ENCODE measurements at places on chromosomes 2 and 18.

DNA sequence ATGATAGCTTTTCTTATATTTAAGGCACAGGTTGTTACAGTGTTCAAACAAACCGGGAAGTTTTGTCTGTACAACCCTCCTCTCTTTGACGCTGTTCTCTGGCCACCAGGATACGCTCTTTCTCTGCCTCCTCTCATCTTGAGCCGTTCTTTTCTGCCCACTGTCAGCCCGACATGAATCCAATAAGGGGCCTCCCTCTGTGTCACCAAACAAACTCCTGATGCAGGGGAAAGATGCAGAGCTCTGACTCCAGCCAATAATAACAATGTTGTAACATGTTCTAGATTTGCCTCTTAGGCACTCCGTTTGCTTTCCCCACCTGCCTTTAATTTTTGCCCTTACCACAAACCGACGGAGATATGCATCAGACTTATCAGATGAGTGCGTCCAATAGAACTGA, 449.3 kb downstream of the SLC4A3 start:
- no peak for DNase-seq

GRCh38 chr2:161173541-161174194, 13.4 kb downstream of the TANK start:
- no peak for DNase-seq

- DNase-seq, result no peak
Observed at GRCh38 chr2:136653861-136654260, 111.5 kb upstream of the THSD7B start.

DNA sequence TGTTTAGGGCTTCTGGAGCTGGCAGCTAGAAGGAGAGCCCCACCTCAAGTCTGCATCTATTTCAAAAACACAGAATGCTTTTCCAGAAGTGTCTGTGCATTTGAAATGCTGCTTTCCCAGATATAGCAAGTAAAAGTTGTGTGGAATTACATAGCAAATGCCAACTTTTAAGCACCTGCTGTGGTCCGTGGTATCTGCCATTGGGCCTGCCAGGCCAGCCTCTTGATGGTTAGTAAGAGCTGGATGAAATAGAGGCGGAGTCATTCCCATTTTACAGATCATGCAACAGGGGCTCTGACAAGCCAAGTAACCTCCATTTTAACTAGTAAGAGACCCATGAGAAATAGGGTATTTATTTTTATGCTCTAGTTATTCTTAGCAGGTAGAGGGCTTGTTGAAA, 61.6 kb downstream of the MGAT5 start:
- no peak for DNase-seq

DNA sequence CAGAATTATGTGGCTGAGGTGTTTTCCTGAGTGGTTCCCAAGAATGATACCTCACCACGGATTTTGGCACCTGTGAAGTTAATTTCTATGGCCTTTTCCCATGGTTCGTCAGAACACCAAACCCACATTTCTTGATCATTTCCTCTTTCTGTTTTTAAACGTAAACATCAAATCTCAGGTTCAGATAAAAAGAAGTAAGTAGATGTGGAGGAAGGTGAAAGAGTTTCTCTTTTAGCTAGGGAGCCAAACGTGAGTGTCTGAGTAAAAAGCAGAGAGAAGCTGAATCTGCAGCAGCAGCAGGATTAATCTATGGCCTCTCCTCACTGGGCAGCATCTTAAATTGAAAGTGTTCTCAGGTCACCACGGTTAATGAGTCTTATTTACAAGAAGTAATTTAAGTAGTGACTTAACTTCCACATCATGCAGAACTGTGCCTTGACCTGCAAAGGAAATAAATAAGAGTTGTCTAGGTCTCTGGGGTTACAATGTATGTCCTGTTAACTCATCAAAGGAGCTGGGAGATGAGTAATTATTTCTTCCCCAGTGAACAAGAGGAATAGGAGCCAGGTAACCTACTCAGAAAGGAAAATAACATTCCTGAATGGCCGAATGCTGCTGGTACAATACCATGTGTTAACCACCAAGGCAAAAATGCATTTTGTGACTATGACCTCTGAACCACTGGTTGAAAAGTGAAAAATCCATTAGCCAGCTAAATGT, 139.6 kb upstream of the NETO1 start:
- DNase-seq, result no peak

DNA sequence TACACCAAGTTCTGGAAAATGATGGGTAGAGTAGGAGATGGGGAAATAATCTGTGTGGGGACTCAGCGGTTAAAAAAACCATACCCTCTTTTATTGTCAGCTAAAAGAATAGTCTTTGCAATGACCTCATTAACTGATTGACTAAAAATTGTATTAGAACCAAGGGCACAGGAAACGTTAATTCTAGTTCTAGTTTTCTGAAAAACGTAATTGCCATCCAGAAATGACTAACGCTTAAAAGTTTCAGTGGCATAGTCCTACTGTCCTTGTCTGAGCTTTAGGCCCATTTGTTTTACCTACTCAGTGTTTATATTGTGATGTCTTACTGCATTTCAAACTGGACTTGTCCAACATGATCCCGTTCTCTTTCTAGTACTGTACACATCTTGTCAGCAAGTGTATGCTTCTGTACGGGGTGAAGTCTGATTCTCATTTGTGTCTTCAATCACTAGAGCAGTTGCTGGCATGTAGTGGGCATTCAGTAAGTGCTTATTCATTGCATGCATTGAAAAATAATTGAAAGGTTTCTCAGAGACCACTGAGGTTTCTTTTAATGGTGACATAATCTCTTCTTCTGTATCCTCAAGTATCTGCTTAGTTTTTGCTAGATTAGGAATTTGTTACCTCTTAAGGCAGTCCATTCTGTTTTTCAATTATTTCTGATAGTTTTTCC, 81.5 kb downstream of the ZNF407 start:
- DNase-seq, result no peak

- DNase-seq, result peak; percentile 68
Observed at GRCh38 chr18:76374330-76375281, 120.4 kb downstream of the ZNF516 start.

GRCh38 chr2:135050132-135050531, 2.0 kb upstream of the RAB3GAP1 start:
- DNase-seq, result no peak

- DNase-seq, result peak; percentile 17
Observed at GRCh38 chr2:136424112-136424511, 306.2 kb upstream of the CXCR4 start.

DNA sequence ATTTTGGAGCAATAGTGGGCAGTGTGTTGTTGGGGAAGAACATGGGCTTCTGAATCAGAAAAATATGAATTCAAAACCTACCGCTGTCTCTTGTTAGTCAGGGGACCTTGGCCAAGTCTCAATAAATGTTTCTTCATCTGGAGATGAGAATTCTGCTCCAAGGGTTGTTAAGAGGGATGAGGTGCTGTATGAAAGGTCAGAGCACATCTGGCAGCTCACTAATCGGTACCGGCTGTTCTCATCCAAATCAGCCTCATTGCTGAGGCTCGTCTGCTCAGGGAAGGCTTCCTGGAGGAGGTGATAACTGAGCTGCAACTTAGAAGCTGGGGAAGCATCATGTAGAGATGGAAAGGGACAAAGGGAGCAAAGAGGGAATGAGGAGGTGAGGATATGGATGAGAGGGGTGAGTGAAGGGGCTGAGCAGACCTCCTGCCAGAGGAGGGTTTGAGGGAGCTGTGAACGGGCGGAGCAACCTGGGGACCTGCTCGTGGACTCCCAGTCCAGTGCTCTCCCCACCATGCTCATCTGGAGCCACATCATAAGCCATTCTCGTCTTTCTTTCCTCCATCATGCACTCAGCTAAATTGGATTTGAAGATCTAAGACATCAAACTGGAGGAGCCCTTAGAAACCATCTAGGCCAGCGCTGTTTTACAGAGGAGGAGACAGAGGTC, 47.4 kb downstream of the GREB1 start:
- no peak for DNase-seq

GRCh38 chr18:35549564-35549963, 32.0 kb upstream of the GALNT1 start:
- no peak for DNase-seq

DNA sequence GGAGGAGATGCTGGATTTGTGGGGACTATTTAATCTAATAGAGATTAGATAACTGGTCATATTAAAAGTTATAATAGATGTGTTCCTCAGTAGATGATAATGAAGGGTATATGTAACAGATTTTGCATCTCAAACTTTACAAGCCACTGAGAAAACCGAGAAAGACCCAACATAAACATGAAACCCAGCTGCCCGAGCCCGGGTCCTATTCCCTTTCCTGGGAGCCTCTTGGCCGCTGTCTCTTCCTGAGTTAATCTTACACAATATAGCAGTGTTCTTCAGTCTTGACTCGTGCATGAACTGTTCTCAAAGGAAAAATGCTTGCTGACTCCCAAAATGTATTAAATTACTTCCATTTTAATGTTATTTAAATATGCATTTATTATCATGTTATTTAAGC, 94.5 kb downstream of the COPS8 start:
- DNase-seq, result no peak

DNA sequence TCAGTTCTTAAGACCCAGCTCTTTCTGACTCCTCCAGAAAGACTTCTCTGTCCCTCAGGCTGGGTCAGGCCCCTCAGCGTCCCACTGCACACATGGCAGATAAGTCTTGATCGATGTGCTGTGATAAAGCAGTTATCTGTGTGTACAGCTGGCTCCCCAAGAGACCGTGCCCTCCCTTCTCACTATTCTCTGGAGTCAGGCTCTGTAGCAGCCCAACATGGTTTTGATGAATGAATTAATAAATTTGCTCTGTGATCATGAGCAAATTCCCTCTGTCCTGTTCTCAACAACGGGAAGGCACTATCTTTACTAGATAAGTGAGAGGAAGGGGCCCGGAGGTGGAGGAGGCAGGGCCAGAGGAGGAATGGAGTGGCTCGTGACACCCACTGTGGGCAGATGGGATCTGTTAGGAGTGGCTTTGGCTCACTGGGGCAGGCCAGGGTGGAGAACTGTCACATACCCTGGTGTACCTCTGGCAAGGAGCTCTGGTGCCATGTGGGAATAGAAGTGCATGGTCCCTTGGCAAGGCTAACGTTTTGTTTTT, 48.3 kb downstream of the ZFP36L2 start:
- DNase-seq, result no peak

GRCh38 chr2:10650761-10651160, 39.0 kb downstream of the NOL10 start:
- DNase-seq, result no peak

GRCh38 chr2:212147921-212148513, 390.6 kb downstream of the ERBB4 start:
- DNase-seq, result no peak

DNA sequence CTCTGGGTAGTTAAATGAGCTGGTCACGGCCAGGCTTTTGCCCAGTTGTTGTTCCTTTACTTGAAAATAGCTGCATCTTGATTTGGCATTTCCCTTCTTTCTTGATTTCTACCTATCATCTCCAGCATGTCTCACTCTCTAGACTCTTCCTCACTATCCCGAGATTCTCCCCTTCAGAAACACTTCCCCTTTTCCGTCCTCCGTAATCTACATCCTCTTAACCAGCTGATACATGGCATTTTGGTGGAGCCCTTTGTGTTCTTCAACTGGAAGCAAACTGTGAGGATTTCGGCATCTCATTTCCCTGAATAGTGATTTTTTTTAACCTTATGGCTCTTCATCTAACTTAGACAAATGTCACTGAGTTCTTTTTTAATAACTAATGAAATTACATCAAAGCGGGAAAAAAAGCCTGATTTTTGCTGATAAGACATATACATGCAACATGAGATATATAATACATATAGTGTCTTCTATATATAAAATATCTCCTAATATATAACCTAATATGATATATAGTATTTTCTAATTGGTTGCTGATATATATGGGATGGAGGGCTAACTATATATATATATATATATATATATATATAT, 220.2 kb upstream of the RASGRP3 start:
- DNase-seq, result no peak

- no peak for DNase-seq
Observed at GRCh38 chr2:222796413-222797103, 64.3 kb upstream of the ACSL3 start.

- no peak for DNase-seq
Observed at GRCh38 chr2:102016399-102016955, 24.7 kb downstream of the IL1R2 start.

- DNase-seq, result no peak
Observed at GRCh38 chr2:38533180-38533579, 69.5 kb downstream of the HNRNPLL start.

- no peak for DNase-seq
Observed at GRCh38 chr2:109430329-109430636, 183.5 kb downstream of the SEPTIN10 start.

DNA sequence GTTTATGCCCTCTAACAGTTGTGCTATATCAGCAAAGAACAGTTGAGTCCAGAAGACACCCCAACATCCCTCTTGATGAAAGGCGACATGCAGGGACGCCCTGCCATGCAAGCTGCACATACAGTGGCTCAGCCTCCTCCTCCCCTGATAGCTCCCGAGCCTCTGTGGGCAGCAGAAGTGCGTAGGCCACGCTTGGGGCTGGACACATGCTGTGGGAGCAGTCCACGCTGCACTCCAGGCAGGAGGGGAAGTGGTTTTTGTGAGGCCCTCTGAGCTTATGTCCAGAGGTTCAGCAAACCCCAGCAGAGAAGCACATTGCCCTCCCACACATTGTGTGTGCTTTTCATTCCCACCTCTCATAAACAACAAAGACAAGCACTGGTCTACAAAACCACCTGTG, 162.1 kb downstream of the SEPTIN10 start:
- no peak for DNase-seq

DNA sequence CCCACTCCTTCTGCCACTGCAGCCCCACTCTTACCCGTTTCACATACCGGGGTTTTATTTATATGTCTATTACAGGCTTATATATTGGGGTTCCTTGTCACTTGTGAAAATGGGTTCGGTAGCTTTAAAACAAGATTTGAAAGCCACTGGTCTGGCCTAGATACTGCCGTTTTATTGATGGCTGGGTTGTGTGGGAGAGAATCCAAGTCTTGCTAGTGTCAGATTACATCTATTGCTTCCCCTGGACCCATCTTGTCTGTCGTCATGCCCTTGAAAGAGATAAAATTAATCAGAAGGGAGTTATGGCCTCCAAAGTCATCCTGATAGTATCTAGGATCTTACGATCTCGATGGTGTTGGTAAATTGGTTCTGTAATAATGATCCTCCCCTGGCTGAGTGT, 79.4 kb downstream of the EIPR1 start:
- no peak for DNase-seq

GRCh38 chr2:28219138-28219537, 173.5 kb upstream of the FOSL2 start:
- DNase-seq, result no peak

DNA sequence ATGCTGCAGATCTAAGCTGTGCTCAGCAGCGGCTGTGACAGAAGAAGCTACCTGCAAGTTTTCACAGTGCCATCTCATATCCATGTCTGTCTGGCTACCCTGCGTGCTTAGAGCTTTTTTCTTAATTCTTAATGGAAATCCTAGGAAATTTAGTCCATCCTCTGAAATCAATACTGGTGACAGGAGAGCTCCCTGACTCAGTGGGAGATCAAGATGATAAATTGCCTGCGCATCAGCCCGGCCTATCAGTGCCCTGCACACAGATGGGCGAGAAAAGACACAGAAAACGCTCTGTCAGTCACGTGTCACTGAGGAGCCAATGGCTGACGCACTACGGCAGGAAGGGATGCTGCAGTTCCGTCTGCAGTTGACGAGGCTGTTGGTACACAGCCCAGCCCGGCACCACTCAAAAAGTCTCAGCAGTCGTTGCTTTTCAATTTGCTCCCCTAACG, 819.6 kb upstream of the FSHR start:
- DNase-seq, result peak; percentile 68

- DNase-seq, result no peak
Observed at GRCh38 chr2:144455987-144456386, 63.9 kb downstream of the ZEB2 start.

- no peak for DNase-seq
Observed at GRCh38 chr18:70709144-70709543, 420.3 kb downstream of the SOCS6 start.

GRCh38 chr2:46302005-46302695, 4.9 kb downstream of the EPAS1 start:
- DNase-seq, result no peak

Data from stimulated activated CD4-positive, alpha-beta T cell treated with anti-CD3 and anti-CD28 coated beads, Interleukin-15, amount 100 ng/mL, for 24 hours (primary cell).